ENCODE measurements at places on chromosomes 7 and 10. TPM values are rescaled to one million over a fixed set of nuclear protein-coding genes. Genes with fewer than 3 reads are reported as not detected.

Gene EIF5AL1
- 2.1 TPM for total RNA-seq

Gene TMEM213
- not detected for total RNA-seq

Gene ELFN1
- total RNA-seq: 0.30 TPM

Gene NDUFB8
- total RNA-seq: 296 TPM

Gene CCNJ
- 8.3 TPM for total RNA-seq

Gene YAE1
- total RNA-seq: 18.2 TPM

Gene TMEM196
- not detected for total RNA-seq

Gene PRDX3
- 247 TPM for total RNA-seq

Gene MINPP1
- total RNA-seq: 27.1 TPM

Gene KCP
- total RNA-seq: 0.22 TPM

Gene VPS37D
- 3.1 TPM for total RNA-seq

Gene SUN3
- 0.13 TPM for total RNA-seq

Gene SLC4A2
- total RNA-seq: 286 TPM

Gene GJD4
- not detected for total RNA-seq

Gene PNLIPRP3
- total RNA-seq: 0.04 TPM

Gene CFAP43
- total RNA-seq: 0.61 TPM

Gene OR2A1
- total RNA-seq: not detected

Gene ZEB1
- 10.8 TPM for total RNA-seq

Gene ASB15
- total RNA-seq: not detected

Gene WEE2
- total RNA-seq: not detected
